ENCODE measurements at places on chromosomes 6 and 20.

GRCh38 chr6:37051138-37052026 lies 45.9 kb downstream of the FGD2 start:
- DNase-seq, result peak; percentile 84

GRCh38 chr20:33015114-33015484 lies 7.6 kb downstream of the BPIFB2 start:
- DNase-seq, result no peak

DNA sequence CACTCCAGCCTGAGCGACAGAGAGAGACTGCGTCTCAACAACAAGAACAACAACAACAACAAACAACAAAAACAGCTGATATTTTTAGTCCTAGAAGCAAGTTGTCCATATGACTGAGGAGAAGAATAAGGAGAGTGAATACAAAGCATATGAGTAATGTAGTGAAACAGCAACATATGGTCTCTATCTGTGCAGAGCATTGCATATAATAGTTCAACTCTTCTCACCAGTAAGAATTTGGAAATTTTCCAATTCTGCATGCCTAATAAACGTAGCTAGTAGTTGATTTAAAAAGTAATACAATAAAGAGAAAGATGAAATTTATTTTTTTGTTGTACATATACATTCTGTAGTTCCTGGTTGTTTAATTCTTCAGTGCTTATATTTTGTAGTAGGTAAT lies 129.7 kb upstream of the FAM83B start:
- DNase-seq, result no peak

- DNase-seq, result no peak
Measured at GRCh38 chr20:19376451-19377229, 164.2 kb downstream of the SLC24A3 start.

DNA sequence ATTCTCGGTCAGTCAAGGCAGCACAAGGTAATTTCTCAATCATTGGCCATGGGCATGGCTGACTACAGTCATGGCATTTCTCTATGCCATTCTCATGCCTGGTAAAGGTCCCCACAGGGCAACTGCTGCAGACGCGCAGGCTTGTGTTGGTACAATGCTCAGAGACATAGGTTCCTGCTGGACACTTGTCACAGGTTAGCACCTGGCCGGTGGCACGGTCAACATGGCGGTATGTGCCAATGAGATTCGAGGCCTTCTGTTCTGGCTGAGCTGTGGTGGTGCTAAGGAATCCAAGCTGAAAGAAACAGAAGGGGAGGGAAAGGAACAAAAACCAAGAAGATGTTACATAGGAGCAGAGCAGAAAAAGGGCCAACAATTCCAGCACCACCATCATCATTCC lies 23.4 kb downstream of the TNFRSF21 start:
- DNase-seq, result no peak

GRCh38 chr20:32519381-32519730 lies 65.8 kb downstream of the NOL4L start:
- no peak for DNase-seq

DNA sequence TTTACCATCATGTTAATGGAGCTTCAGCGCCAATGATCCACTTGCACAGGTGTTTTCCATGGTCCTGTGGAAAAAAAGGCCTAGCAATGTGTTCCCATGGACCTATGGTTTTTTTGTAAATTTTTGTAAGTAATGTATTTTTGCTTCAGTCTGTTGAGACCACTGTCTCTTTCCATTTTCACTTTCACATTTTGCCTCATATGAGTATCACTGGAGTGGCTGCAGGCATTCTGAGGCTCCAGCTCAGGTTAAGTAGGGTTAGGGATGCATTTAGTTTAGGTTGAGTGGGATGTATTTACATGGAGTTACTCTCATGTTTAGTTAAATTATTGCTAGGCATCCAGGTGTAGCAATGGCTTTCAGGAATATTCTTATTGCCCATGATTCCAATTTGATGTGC lies 19.2 kb upstream of the LMBRD1 start:
- no peak for DNase-seq

- DNase-seq, result peak; percentile 39
Measured at GRCh38 chr20:50303573-50304500, 113.2 kb downstream of the CEBPB start.

- no peak for DNase-seq
Measured at GRCh38 chr20:2261629-2262028, 34.2 kb upstream of the TGM3 start.

DNA sequence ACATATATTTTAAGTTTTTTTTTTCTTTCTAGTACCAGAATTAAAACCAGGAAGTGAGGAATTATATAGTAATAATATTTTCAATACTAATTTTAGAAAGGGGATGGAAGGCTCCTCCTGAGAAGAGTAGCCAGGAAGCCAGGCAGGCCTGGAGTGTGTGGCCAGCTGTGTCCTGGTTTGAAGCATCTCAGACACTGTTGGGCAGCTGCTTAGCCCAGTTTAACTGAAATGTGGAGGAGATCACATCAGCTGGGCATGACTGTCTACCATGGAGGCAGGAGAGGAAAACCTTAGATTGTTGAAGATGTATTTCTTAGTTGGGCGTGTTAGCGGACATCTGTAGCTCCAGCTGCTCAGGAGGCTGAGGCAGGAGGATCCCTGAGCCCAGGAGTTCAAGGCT lies 142.2 kb downstream of the ARID1B start:
- DNase-seq, result no peak

GRCh38 chr6:38762848-38763247 lies 47.7 kb downstream of the DNAH8 start:
- no peak for DNase-seq

- DNase-seq, result no peak
Measured at GRCh38 chr6:24227556-24227955, 101.5 kb downstream of the NRSN1 start.

DNA sequence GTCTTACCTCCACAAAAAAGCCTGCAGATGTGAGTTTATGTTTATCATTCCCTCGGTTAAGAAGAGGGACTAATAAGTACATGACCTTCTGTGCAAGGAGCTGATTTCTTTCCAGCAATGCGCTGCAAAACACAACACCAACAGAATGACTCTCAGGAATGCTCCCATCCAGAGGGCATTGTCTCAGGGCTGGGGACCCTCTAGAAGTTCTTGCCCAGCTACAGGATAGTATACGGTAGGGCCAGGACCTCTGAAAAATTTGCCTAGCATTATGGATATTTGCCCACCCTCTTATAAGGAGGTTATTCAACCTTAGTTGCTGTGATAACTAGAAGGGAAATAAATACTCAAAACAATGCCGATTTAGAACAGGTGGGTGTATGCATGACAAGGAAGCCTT lies 24.7 kb upstream of the RBL1 start:
- DNase-seq, result no peak

- no peak for DNase-seq
Measured at GRCh38 chr6:3698021-3698420, 53.5 kb downstream of the PXDC1 start.

- no peak for DNase-seq
Measured at GRCh38 chr6:110858016-110858415, 16.6 kb upstream of the AMD1 start.

GRCh38 chr20:56414842-56415765 lies 3.0 kb downstream of the CASS4 start:
- DNase-seq, result no peak

DNA sequence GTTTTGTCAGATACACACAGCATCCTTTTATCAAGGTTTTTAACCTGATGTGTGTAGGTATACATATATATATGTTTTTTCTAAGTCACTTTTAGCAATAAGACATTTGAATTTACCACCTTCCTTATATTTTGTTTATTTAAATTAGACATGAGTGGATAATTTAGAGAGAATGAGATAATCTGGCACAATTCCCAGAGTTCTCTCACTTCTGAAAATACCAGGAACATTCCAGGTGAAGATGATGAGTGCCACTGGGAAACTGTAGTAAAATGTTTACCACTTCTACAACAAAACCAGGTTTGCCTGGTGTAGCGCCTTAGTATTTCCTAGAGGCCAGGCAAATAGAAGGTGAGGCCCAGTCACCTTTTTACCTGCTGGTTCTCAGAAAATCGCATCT lies 189.5 kb downstream of the TMEM242 start:
- DNase-seq, result no peak

DNA sequence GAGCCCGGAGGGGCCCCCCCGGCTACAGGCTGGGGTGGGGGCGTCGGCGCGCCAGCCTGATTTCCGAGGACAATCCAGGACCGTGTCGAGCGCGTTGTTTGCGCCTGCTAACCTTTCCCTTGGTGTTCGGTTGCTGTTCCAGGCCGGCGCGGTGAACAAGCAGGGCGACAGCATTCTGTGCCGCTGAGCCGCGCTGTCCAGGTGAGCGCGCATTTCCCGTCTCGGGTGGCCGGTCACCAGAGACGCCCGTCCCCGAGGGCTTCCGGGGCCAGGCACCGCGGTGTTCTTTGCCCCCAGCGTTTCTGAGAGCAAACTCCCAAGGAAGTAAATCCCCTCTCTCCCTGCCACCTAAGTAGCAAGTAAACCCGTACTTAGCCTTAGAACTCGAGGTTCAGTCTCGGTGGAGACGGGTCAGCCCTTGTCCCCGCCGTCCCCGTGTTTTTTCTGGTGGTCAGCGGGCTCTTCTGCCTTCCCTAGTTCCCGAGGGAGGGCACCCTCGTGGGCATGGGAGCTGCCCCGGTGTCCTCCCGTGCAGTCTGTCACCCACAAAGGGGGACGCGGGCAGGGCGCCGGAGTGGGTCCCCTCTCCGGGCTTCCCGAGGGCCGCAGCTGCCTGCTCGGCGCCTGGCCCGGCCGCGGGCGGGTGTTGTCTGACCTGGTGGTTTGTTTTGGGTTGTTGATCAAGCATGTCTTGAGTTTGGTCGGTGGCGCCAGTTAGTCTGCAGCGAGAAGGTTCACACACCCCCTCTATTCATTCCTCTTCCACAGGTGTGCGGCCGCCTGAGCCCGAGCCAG lies 1.5 kb downstream of the ID4 start:
- DNase-seq, result no peak

- no peak for DNase-seq
Measured at GRCh38 chr20:37829128-37829527, 73.8 kb upstream of the VSTM2L start.

GRCh38 chr6:134873500-134874388 lies 76.2 kb downstream of the ALDH8A1 start:
- DNase-seq, result no peak

DNA sequence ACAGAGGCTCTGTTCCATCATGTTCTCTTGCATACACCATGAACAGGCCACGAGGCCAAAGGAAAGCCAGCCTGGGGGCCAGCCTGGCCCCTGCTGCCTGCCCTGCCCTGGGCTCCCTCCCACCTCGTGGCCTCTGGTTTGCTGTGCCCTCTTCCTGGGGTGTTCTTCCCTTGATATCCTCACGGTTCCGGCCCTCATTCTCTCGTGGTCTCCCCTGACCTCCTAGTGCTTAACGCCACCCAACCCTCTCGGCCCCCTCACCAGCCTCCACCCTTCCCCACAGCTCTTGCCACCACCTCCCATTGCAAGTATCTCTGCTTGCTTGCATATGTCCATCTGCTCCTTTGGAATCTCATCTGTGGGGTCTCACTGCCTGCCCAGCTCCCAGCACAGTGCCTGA lies 73.0 kb downstream of the GNAS-AS1 start:
- DNase-seq, result no peak

- DNase-seq, result peak; percentile 87
Measured at GRCh38 chr6:32794510-32794909, 22.3 kb downstream of the HLA-DOB start.

DNA sequence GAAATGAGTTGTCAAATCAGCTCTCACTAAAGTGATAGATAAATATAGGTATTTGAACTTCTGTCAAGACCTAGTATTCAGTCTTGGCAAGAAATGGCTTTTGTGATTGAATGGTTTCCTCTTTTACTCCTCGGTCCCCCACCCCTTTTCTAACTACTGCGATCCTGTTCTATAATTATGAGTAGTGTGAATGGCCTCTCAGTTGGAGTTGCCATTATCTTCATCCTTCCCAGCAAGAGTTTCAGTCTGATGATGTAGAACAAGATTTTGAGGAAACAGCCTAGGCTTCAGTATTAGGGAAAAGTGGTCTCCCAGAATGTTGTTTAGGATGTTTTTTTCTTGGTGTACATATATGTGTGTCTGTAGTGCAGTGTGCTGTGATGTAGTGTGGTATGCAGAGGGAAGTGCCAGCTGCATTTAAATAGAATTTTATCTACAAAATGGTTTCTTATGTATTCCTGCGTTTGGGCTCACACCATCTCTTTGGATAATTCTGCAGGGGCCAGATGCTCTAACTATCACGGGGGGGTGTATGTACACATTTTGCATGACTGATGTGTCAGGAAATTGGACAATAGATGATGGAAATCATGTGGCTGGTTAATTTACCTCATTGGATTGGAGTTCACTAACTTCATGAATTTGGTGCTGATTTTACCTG lies 180.1 kb upstream of the MMS22L start:
- no peak for DNase-seq

GRCh38 chr20:41340327-41341055 lies at the start of gene LPIN3:
Gene LPIN3 (plus strand): TSS chr20:41340821. CDS start chr20:41345804, 4,983 bp downstream.
- DNase-seq, result no peak

DNA sequence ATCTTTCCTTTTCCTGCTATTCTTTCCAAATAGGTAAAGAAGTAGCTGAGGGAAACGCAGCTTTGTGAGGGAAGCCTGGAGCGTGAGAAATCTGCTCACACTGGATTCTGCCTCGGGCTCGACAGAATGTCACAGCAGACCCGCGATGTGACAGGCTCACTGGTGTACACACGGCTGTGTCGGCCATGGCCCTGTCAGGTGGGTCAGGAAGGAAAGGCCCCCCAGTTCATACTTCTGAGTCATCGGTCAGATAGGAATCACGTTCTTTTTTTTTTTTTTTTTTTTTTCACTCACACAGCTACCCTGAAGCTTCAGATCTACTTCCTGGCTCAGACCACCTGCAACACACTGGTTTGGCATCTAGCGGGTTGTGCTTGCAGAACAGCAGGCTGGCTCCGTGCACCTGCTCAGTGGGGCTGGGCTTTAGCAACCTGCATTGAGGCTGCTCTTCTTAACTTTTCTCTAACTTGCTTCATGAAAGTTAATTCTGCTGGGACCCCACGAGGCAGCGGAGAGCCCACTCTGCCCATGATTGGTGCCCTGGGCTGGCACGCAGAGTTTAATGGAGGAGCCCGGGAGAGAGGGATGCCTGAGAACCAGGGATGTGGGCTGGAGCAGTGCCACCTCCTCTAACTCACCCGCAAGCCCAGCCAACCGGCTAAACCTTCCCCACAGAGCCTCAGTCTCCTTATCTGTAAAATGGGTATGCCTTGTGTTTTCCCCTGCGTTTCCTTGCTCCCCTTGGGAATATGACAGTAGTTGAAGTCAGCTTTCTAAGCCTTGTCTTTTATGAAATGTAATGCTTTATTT lies 61.5 kb upstream of the FNDC1 start:
- DNase-seq, result no peak

DNA sequence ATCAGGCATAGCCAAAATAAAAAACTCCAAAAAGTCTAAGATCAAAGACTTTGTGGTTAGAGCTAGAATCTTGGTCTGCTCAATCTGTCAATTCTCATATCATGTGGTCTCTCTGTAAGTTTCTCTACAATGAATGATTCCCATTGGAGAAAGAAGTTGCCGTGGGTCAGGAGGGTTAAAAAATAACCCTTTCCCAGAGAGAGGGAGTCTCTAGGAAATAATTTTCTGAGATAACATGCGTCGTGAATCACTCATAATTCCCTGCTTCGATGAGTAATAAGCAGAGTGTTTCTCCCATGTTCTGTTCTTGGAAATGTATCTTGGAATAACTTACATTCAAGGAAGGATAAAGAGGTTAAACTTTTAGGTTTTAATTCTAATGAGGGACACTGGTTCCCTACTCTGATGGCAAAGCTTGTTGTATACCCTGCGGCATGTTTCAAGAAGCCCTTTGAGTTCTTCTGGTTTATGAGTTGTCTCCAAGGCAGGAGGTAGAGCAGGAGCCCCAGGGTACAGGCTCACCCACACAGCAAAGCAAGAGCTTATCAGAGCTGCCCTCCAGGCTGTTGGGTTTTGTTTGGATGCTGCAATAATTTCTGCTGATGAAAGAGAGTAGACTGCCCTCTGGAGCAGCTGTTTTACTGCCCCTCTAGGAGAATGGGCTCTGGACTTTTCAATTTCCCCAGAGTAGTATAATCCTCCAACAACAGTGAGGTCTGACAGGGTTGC lies 599.1 kb downstream of the QKI start:
- DNase-seq, result no peak
